ENCODE measurements at places on chromosomes 3 and 15.

GRCh38 chr3:57752307-57752706 is 3.8 kb upstream of the SLMAP start:
- DNase-seq, result no peak

- no peak for DNase-seq
Measured at GRCh38 chr3:172388412-172389078, 59.7 kb downstream of the GHSR start.

GRCh38 chr3:17949101-17949500 is 206.7 kb upstream of the TBC1D5 start:
- no peak for DNase-seq

DNA sequence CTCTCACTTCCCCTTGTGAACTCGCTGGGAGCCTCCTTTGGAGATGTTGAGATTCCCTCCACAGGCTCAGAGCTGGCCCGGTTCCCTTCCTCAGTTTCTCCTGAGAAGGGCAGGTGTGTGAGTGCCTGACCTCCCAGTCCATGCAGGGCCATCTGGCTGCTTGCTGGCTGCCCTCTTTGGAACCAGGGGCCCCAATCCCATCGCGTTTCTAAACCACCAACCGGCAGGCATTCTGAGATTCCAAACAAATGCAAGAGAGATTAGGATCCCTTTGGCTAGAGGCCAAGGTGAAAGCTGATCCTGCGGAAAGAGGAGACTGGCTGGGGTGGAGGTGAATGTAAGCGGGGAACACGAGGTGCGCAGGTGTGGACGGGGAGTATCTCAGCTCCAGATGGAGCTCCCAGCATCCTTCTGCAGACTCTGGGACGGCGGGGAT is 2.9 kb upstream of the PRRT3 start:
- DNase-seq, result peak; percentile 32

DNA sequence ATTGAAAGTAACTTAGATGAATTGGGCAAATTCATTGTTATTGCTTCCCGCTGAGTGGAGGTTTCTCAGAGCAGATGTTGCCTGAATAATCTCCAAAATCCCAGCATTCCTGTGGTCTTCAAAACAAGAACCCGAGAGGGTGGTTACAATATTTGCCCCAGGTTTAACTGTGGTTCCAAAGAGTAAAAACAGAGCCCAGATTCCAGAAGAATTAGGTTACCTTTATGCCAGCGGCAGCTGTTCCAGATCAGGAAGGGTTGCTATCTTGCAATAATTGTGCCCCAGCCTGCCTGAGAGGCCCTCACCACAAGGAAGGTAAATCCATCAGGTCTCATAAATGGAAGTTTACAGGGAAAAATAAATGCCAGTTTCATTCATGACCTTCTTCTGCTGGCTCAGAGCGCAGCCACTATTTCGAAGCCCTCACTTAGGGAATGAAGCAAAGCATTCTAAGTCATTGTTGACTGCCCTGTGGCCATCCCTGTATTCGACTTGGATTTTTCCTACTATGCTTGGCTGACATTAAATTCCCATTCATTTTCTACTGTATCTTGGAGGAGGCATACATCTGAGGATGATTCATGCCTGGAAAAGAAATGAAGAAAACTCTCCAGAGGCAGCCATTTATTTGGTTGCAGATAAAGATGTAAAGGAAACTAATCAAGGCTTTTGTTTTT is 54.6 kb downstream of the SSUH2 start:
- no peak for DNase-seq

GRCh38 chr3:50971487-50971924 is 296.8 kb downstream of the DOCK3 start:
- DNase-seq, result no peak

- DNase-seq, result no peak
Measured at GRCh38 chr3:46725621-46726314, 8.1 kb upstream of the PRSS50 start.

DNA sequence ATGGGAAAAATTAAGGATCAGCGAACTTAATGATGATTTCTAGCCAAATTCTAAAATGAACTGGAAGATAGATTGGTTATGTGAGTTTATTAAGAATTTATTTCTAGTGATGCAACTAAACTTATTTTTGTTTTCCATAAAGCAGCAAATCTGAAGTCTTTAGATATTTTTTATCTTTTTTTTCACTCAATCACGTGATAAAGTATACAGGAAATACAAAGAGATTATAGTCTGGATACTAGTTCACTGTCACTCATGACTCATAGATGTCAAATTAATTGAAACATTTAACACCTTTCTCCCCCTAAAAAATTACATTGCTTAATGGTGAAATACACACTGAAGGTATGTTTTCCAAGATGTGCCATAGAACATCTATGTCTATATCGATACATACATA is 416.9 kb downstream of the TUSC7 start:
- no peak for DNase-seq

DNA sequence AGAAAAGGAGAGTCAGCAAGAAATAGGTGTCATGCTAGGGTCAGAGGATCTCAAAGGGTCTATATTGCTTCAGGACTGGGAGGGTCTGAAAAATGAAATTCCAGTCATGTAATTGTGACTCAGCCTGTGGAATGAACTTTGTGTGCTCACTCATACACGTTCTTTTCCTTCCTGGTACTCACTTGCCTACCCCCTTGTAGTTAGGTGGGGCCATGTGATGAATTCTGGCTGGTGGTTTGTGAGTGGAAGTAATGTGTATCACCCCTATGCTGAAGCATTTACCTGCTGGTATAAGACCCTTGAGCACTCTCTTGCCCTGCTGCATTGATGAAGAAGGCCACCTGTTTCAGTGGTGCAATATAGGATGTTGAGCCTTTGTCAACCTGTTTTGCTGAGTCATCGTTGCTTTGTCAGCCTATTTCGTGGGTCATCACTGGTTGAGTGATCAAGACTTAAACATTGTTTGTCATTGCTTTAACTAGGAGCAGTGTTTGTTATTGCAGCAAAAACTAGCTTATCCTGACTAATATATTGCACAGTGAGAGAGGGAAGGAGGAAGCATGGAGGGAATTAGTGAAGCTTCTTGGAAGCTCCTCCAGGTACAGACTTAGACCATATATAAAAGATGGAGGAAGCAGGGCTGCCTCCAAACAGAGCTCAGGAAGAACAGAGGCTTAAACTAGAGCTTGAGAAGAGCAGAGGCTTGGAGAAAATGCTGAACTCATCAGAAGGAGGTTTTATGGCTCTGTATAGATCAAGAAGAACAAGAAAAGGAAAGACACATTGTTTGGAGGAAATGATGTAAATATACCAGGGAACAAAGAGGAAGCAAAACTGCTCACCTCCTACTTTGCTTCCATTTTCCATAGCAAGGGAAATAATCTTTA is 28.9 kb downstream of the TLNRD1 start:
- no peak for DNase-seq

DNA sequence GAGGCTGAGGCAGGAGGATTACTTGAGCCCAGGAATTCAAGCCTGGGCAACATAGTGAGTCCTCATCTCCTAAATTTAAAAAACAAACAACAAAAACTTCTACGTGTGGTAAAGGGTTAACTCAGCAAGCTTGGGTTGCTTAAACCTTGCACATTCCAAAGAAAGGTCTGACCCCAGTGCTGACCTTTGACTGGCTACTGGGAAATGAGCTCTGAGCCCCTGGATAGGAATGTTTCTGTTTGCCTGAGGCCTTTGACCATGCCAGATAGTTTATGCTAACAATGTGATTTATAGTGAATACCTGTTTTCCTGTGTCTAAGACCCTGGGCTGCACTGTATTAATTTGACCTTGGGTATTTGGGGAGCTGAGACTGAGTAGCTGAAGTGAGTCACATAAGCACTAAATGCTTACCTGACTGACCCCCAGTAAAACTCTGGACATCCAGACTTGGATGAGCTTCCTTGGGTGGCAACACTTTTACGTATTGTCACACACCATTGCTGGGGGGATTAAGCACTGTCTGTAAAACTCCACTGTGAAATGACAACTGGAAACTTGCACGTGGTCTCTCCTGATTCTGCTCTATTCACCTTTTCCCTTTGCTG is 20.7 kb downstream of the TCAIM start:
- DNase-seq, result no peak

DNA sequence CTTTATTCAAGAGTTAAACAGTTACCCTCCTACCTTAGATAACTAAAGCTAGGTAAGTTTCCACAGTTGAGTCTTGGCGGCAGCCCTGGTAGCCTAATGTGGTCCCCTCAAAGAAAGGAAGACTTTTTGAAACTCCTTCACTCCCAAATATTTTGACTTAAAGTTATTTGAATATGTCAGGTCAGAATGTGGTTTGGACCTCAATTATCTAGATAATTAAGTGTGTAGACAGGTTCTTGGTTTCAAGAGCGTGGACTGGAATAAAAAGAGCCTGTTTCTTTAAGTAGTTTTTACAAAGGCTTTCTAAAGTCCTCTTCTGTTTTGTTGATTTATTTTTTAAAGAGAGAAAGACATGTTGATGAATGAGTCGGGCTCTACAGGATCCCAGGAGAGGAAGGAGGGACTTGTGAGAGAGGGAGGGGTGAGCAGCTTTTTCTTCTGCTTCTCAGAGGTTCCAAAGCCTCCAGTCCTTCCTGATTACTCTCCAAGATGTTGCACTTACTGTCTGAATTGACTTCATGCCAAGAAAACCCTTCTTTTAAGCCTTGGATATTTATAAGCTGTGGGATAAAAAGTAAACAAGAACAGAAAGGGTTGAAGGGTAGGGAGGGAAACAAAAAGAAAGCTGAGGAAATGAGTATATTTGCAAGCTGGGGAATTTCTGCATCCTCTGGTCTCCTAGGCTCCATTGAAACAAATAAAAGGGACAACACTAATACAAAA is 457.4 kb downstream of the IGSF11 start:
- DNase-seq, result peak; percentile 51

DNA sequence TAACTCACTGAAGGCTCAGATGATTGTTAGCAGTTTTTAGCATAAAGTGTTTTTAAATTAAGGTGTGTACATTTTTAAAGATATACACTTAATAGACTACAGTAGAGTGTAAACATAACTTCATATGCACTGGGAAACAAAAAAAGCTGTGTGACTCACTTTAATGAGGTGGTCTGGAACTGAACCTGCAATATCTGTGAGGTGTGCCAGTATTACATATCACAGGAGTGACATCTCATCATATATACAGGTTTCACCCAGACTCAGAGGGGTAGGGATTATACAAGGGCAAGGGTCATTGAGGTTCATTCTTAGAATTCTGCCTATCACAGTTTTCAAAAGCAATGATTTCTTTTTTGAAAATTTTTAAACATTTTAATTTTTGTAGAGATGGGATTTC is 7.3 kb upstream of the SNRK start:
- no peak for DNase-seq

DNA sequence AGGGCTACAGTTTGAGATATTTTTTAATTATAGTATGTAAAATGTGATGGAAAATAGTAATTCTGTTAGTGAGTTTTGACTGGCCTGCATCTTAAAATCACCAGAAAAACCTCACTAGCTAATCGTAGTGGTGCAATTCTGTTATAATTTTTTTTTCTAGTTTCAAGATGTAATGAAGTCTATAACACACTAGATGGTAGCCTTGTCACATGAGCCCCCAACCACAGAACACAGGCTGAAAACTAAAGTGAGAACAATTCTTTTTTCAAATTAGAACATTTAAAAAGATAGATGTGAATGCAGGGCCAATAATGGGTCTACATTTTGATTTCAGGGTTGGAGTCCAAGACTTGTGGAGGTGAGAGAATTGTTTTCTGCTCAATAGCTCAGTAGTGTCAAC is 83.3 kb upstream of the KCNH8 start:
- DNase-seq, result no peak

GRCh38 chr3:31105438-31106077 is 211.1 kb upstream of the GADL1 start:
- DNase-seq, result no peak

GRCh38 chr3:63193647-63194046 is 84.5 kb upstream of the SYNPR start:
- peak; percentile 9 for DNase-seq

DNA sequence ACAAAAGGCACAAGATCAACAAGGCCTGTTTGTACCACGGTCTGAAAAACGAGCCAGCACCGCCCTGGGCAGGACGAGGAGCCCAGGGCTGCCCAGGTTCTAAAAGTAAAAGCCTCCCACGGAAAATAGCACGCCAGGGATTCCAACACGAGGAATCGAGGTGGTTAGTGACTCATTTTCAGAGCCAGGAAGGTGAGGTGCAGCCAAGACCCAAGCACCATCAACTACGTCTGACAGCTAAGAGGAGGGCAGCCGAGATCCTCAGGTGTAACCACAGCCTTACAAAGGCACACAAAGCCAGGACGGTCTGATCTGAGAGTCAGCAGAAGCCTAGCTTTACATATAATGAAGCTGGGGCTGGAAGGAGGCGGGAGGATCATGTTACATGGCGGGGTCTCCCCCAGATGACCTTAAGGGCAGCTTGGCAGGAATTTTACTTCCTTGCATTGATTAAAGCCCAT is 52.5 kb downstream of the ATP10A start:
- no peak for DNase-seq

- no peak for DNase-seq
Measured at GRCh38 chr3:187802203-187802927, 57.1 kb upstream of the BCL6 start.

DNA sequence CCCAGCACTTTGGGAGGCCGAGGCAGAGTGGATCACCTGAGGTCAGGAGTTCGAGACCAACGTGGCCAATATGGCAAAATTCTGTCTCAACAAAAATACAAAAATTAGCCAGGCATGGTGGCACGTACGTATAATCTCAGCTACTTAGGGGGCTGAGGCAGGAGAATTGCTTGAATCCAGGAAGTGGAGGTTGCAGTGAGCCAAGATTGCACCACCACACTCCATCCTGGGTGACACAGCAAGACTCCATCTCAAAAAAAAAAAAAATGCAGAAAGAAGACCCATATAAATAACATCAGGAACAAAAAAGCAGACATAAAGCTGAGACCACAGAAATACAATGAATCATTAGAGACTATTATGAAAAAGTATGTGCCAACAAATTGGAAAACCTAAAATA is 235.2 kb upstream of the VEPH1 start:
- DNase-seq, result no peak

GRCh38 chr15:72176743-72177142 is 20.8 kb downstream of the GRAMD2A start:
- no peak for DNase-seq

GRCh38 chr3:131756405-131756804 is 253.6 kb upstream of the MRPL3 start:
- no peak for DNase-seq

- DNase-seq, result no peak
Measured at GRCh38 chr3:27500035-27500434, 15.9 kb upstream of the SLC4A7 start.

- DNase-seq, result no peak
Measured at GRCh38 chr3:17894434-17895060, 152.1 kb upstream of the TBC1D5 start.

- no peak for DNase-seq
Measured at GRCh38 chr15:38872732-38873131, 308.1 kb upstream of the RASGRP1 start.

DNA sequence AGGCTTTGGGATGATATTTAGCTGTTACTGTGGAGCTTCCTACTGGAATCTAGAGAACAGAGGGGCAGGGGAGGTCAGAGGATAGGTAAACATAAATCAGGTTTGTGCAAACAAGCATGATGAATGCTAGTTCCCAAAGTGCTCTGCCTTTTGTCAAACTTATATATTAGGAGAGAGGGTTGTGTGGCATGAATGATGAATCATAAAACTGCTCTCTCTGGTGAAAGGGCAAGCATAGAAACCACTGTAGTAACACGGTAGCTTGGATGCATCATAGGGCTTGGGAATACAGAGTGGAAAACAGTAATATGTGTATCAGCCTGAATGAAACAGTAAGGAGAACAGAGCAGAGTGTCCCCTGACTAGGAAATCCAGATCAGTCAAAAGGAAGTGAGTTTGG is 486.7 kb downstream of the IL5RA start:
- DNase-seq, result no peak

GRCh38 chr15:55613727-55614126 is 25.6 kb upstream of the PYGO1 start:
- no peak for DNase-seq

Measured in DMS79 (cell line).